ENCODE measurements at places on chromosomes 16 and 17.
A peak's percentile ranks its signal among the peaks of the same experiment; 100 is the strongest.

DNA sequence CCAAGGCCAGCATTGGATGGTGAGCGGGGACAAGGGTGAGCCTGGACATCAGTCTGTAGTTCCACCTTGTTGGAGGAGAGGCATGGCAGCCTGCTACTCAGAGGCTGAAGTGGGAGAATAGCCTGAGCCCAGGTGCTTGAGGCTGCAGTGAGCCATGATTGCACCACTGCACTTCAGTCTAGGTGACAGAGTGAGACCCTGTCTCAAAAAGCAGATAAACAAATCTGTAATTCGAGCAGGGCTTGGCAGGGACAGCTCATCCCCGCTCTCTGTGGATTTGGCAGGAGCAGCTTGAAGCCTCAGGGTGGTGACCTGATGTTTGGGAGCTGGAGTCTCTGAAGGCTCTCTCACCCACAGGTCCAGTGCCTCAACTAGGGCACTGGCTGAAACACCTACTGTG, 38.6 kb upstream of the ZCCHC14 start:
- DNase-seq, result no peak

- DNase-seq, result no peak
Observed at GRCh38 chr17:67993998-67994361, 2.3 kb downstream of the C17orf58 start.

DNA sequence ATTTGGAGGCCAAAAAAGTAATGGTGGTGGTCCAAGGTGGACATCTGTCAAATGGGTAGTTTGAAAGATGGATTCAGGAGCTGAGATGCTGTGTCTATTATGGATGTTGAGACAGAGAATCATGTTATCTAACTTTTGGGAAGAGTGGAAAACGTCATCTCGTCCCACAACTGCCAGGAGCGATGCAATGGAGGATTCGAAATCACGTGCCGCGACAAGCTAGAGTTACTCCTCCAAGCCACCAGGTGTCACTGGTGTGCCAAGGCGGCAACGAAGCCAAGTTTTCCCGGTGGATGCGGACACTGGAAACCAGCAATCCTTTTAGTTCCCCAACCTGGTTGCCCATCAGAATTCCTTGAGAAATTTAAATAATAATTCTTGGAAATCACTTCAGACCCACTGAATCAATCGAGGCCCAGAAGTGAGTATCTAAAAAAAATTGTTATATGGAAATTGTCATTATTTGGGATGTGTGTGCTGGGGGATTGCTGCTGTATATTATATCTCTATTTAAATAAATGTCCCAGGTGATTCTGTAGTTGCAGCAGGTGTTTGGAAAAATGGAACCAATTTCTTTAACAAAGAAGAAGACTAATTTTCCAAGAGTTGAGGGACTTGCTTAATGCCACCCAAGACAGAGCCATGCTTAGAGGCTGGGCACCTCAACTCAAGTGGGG, 206.1 kb downstream of the HAPSTR1 start:
- peak; percentile 5 for DNase-seq

- no peak for DNase-seq
Observed at GRCh38 chr17:37107406-37108083, 158.8 kb downstream of the AATF start.

GRCh38 chr16:84000989-84001642, 33.1 kb downstream of the NECAB2 start:
- no peak for DNase-seq

GRCh38 chr16:15811481-15812400, 45.1 kb downstream of the MYH11 start:
- DNase-seq, result no peak

GRCh38 chr16:1450218-1450617, 5.9 kb upstream of the CCDC154 start:
- no peak for DNase-seq

DNA sequence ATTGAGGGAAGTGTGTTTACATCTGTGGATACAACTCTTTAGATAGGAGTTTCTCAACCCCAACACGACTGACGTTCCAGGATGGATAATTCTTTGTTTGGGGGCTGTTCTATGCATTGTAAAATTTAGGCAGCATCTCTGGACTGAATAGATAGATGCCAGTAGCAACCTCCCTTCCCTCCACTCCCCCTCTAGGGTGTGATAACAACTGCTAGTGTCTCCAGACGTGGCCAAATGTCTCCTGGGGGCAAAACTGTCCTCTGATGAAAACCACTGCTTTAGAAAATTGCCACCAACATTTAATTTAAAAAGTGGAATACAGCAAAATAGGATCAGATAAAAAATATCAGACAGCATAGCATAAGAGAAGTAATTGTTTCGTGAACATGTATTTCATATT, 79.9 kb downstream of the HS3ST3A1 start:
- DNase-seq, result no peak

GRCh38 chr17:77235370-77235941, 94.7 kb downstream of the SEC14L1 start:
- peak; percentile 37 for DNase-seq

DNA sequence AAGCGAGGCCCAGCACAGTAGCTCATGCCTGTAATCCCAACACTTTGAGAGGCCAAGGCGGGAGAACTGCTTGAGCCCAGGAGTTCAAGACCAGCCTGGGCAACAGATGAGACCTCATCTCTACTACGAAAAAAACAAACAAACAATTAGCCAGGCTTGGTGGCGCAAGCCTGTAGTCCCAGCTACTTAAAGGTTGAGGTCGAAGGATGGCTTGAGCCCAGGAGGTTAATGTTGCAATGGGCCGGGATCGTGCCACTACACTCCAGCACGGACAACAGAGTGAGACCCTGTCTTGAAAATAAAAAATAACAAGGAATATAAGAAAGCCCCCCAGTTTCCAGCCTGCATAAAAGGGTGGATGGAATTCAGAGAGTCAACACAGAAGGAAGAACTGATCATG, 40.3 kb downstream of the ARHGAP17 start:
- no peak for DNase-seq

GRCh38 chr16:31094088-31094423, 541 bp downstream of the VKORC1 start:
- no peak for DNase-seq

GRCh38 chr16:69532641-69533455, 32.9 kb upstream of the NFAT5 start:
- no peak for DNase-seq

GRCh38 chr17:31392002-31392855, 754 bp downstream of the RAB11FIP4 start:
- no peak for DNase-seq

DNA sequence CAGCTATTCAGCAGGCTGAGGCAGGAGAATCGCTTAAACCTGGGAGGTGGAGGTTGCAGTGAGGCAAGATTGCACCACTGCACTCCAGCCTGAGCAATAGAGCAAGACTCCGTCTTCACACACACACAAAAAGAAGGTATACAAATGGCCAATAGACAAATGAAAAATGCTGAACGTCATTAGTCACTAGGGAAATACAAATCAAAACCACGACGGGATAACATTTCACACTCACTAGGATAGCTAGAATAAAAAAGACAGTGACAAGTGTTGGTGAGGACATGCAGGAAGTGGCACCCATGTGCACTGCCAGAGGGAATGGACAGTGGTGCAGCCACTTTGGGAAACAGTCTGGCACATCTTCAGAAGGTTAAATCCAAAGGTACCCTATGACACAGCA, 172.9 kb downstream of the FTO start:
- no peak for DNase-seq

DNA sequence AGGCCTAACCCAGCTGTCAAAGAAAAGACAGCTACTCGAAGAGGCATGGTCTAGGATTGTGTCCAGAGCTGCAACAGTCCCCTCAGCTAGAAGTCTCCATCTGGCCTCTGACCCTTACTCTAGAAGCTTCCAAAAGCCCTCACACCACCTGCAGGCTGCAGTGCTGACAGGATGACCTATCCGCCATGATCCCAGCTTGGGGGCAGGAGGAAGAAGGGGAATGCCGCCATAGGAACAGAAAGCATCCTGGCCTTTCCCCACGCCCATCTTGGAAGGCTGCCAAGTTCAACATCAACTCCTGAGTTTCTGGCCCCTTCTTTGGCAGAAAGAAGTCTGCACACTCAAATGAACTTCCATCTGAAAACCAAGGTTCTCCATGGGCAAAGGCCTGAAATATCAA, 3.1 kb upstream of the KRT36 start:
- peak; percentile 52 for DNase-seq

DNA sequence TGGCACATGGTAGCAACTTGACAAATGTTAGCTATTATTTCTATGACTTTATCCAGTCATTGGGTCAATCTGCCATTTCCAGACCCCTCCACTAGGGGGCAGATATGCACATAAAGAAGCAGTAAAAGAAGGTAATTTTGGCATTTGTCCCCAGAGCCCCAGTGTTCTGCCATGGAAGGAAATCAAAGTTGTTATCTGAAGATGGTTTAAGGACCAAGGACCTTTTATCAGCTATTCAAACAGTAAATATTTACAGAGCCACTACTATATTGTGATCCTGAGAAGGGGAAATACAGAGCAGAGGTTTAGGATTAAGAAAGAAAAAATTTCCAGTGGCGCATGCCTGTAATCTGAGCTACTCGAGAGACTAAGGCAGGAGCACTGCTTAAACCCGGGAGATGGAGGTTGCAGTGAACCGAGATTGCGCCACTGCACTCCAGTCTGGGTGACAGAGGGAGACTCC, 20.0 kb downstream of the TRAF4 start:
- peak; percentile 57 for DNase-seq

DNA sequence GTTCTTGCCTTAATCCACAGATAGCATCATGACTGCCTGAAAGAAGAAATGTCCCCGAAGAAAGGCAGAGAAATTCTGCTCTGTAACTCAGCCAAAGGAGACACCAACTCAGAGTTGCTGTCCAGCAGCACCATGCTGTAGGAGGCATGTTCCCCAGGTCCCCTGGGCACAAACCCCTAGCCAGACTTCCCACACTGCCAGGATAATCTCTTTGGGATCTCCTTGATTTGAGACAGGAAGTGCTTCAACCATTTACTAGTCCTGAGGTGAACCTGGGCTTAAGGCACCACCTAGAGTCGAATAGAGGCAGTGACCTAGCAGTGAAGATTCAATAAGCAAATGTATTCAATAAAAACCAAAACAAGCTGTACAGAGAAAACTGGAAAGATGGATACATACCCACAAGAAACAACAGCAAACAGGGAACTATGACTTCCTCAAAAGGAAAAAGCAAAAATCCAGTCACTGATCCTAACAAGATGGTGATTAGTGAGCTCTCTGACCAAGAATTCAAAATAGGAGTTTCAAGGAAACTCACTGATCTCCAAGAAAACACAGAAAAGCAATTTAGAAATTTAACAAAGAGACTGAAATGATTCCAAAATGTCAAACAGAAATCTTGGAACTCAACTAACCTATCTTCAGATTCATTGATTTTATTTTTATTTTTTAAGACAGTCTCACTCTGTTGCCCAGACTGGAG, 5.7 kb downstream of the OR4D2 start:
- no peak for DNase-seq

DNA sequence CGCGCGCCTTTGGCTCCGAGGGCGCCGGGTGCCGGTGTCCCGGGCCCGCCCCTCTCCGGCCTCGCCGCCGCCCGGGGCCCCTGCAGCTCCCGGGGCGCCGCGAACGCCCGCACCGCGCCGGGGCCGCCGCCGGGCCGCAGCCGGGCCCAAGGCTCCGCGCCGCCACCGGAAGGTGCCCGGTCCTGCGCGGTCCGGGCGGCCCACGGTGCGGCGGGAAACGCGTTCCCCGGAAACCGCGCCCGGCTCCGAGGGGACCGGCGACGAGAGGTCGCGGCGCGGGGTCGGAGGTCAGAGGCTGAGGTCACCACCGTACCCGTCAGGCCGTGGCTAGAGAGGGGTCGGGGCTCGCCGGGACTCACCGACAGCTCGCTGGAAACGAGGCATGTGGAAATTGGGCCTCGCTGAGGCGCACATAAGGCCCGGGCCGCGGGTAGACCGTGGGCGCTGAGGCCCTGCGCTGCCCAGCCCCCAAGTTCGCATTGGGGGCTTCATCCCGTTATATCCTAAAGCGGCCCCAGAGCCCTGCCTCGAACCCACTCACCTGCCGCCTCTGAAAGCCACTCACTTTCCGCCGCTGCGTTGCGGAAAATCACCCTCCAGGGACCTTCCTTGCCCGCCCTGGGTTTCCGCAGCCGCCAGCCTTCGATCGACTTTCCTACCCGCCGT, at the start of gene DUS1L:
Gene DUS1L, minus strand, starts transcription at position 167 of the 666 bp plus-strand sequence. CDS start 745 bp downstream, outside the sequence.
- no peak for DNase-seq

DNA sequence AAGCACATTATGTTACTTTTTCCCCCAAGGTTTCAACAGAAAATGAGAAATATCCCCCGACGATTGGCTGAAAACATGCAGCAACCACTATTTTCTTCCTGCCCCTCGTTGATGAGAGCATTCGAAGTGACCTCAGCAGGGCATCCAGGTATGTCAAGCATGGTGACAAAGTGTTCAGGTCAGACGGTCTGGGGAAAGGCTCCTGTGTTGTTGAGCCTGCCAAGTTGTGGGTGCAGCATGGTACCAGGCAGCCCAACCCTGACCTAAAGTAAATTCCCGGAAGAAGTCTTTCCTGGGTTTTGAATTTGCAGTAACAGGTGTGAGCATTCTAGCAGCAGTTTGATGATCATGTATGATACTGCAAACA, 51.7 kb upstream of the SEC14L1 start:
- no peak for DNase-seq

DNA sequence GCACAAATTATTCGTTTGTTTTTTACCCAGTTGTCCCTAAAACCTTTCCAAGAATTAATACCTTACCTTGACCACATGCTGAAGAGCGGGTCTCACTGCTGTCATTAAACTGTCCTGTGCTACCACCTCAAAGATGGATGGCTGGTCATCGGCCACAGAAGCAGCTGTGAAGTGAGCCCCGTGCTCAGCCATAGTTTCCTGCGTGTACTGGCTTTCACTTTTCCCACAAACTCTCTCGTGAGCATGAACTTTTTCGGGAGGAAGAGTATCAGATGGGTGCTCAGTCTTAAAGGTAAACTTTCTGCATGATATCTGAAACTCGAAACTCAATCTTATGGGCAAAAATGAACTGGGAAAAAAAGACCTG, 558 bp downstream of the PEX12 start:
- no peak for DNase-seq

DNA sequence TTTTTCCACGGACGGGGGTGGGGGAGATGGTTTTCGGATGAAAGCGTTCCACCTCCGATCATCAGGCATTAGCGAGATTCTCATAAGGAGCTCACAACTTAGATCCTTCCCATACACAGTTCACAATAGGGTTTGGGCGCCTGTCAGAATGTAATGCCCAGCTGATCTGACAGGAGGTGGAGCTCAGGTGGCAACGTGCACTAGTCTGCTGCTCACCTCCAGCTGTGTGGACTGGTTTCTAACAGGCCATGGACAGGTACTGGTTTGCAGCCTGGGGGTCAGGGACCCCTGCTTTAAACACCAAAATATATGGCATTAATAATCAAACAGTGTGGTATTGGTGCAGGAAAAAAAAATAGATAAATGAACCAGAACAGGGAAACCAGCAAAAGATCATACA, 157.5 kb upstream of the NLRP1 start:
- DNase-seq, result no peak

DNA sequence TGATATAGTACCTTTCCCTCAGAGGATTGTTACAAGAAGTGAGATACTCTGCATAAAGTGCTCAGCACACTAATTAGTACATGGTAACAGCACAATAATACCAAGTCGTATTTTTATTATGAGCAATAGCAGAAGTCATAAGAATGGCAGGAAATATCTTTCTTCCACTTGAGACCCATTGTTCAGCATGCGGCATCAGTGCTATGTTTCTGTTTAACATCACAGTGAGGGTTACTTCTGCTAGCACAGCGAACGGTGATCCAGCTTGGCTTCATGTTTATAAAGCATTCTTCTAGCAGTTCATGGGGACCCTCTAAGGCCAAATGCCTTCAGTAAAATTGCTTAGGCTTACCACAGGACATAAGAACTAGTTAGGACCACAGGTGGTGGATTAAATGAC, 83.1 kb downstream of the MYO1D start:
- DNase-seq, result no peak
